ENCODE measurements at places on chromosomes 3 and 15.

GRCh38 chr3:55362210-55362960, 124.7 kb downstream of the WNT5A start:
- DNase-seq: no peak

GRCh38 chr3:183328823-183329222, 75.8 kb downstream of the B3GNT5 start:
- DNase-seq: no peak

DNA sequence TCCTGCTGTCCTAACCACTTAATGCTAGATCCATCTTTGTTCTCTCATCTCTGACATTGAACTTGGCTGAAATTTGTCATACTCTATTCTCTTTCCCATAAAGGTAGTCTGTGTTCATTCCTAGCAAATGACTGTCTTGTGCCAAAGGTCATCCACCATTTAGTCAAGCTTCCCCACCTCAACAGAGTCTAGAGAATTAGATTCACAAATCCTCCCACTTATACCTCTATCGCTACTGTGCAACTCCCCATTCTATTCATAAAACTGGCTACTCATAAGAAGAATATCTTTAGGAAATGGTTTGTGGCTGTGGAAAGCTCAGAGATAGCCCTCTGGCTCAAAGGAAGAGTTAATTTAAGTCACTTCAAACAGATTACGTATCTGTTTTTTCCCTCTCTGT, 59.7 kb upstream of the MBNL1 start:
- DNase-seq: no peak

GRCh38 chr3:35187908-35188307, 451.4 kb upstream of the ARPP21 start:
- no peak for DNase-seq

- no peak for DNase-seq
These were observed 425.3 kb upstream of the UBE2E2 start for GRCh38 chr3:22777834-22778233.

GRCh38 chr3:158802409-158803268, 785 bp downstream of the MFSD1 start:
- DNase-seq: peak; percentile 74

- no peak for DNase-seq
These were observed 193.1 kb downstream of the EPHA3 start for GRCh38 chr3:89300526-89300925.

DNA sequence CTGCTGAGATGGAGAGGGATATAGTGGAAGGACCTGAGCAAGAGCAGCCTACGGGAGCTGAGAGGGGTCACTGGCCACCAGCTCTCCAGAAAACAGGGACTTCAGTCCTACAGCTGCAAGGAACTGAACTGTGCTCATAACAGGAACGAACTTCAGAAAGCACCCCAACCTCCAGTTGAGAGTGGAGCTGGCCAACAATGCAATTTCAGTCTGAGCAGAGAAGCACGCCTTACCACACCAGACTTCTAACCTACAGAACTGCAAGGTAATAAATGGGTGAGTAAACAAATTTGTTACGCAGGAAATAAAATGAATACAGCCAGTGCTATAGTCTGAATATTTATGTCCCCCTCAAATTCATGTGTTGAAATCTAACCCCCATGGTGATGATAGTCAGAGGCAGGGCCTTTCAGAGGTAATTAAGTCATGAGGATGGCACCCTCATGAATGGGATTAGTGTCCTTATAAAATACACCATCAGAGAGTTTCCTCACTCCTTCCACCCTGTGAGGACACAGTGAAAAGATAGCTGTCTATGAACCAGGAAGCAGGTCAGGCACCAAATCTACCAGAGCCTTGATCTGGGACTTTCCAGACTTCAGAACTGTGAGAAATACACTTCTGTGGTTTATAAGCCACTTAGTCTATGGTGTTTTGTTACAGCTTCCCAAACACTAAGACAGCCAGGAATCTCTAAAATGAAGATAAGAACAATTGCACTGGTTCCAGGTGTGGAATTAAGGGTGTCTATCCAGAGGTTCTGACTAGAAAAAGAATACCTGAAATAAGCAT, 58.6 kb downstream of the SYNM start:
- no peak for DNase-seq

GRCh38 chr3:190319660-190320059, 2.6 kb downstream of the CLDN1 start:
- DNase-seq: no peak

- DNase-seq: no peak
These were observed 25.9 kb downstream of the ETFA start for GRCh38 chr15:76285241-76285825.

DNA sequence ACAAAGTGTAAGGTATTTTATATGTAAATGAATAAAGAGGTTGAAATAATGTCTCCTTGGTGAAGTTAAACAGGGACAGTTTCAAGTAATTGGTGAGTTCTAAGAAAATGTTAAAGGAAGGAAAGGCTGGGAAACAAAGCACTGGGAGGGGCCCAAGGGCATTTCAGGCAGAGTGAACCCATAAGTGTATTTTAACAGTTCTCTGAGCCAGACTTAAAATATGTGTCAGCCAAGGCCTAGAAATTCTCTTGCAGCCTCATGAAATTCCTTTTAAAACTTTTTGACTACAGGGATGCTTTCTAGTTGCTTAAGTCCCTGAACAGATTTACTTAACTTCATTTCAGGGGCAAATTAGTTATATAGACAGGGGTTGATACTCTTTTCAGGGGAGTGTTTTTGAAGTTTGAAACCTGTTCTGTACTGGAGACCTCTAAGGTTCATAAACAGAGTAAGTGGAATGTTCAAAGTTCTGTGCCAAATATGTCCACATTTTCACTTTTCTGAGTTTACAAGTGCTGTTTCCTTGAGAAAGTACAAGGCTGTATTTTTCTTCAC, 77.6 kb downstream of the GALK2 start:
- DNase-seq: no peak

DNA sequence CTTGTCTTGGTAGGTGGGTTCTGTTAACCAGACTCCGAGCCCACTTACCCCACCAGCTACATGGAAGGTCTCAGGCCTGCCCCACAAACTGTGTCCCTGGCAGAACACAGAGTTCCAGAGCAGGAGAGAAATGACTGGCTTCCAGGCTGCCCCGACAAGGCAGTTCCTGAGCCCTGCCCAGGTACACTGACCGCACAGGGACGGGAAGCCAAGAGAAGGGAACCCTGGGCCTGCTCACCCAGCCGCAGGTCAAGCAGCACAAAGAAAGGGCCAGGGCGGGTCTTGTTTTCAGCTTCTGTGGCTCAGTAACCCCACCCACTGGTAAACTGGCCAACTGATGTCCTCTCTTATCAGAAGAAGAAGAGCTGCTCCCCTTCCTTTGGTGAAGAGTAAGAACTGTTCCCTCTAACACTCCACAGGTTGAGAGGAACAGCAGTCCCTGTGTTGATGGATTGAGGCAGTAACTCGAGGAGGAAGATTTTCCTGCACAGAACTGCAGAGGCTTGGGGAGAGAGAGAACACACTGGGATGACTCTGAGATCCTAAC, 68.4 kb downstream of the CRTC3 start:
- no peak for DNase-seq

DNA sequence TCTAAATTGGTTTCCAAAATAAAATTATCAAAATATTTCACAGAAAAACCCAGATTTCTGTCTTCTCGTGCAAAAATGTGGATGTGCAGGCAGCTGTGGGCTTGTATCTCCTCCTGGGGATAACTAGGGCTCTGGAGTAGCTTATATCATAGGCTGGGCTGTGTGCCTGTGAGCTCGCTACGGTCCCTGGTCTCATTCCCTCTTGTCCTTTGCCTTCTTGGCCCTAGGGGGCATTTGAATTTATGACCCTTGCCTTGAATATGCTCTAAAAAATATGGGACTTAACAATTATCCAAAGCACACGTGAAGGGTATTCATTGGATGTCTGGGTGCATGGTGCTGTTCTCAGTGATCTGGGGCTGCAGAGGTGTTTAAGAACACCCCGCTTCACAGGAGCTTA, 132.6 kb downstream of the PDZRN3 start:
- DNase-seq: no peak

GRCh38 chr3:136671921-136672320, 80.3 kb downstream of the STAG1 start:
- DNase-seq: no peak

DNA sequence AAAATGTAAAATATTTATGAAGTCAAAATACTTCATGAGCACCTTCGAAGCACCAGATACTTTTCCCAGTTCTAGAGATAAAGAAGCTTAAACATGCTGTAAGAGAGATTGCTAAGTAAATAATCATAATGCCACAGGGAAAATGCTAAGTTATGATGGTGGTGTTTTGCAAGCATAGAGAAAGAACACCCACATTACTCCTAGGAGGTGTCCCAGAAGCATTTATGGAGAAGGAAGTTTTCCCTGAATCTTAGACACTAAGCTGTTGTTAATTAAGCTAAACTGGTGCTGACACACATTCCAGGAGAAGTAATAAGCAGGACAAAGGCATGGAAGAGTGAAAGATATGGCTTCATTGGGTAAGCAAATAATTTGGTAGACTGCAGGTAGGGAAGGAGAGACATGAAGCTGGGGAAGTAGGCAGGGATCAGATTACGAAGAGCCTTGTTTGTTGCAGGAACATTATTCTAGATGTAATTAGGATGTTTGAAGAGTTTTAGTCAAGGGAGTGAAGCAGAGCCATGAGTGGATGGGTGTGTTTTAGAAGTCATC, 40.4 kb upstream of the CHMP2B start:
- DNase-seq: no peak

DNA sequence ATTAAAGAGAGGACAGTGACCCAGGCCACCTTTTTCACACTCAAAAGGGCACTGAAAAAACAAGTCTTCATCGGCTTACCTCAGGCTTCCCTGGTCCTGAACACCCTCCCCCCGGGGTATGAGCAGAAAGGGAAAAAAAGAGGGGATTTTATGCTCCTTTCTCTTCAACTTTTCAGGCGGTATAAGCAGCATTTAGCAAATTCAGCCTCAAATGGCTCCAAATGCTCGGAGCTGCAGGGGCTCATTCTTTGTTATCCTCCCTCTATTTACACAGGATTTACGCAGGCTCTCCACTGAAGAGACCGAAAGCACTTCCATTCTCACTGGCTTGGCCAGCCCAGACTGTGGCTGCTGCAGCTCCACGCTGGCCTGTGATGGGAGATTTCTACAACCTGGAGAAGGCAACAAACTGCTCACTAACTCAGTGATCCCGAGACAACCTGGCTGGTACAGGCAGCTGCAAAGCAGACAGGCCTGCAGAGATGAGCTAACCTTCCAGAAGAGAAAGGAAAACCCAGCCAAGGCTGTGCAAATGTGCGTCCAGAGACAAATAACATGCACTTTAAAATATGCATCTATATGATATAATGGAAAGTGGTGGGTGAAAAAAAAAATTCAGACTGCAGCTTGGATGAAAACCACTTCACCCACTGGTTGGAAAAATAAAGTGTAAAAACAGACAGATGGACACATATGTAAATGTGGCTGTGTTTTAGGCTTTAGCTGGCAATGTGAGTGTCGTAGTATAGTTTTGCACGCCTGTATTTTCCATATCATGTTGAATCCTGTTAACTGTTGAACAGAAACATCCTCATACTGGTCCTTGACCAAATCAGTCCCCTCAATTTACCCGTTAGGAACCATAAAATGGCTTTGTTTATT, 54.2 kb downstream of the MEIS2 start:
- DNase-seq: no peak

DNA sequence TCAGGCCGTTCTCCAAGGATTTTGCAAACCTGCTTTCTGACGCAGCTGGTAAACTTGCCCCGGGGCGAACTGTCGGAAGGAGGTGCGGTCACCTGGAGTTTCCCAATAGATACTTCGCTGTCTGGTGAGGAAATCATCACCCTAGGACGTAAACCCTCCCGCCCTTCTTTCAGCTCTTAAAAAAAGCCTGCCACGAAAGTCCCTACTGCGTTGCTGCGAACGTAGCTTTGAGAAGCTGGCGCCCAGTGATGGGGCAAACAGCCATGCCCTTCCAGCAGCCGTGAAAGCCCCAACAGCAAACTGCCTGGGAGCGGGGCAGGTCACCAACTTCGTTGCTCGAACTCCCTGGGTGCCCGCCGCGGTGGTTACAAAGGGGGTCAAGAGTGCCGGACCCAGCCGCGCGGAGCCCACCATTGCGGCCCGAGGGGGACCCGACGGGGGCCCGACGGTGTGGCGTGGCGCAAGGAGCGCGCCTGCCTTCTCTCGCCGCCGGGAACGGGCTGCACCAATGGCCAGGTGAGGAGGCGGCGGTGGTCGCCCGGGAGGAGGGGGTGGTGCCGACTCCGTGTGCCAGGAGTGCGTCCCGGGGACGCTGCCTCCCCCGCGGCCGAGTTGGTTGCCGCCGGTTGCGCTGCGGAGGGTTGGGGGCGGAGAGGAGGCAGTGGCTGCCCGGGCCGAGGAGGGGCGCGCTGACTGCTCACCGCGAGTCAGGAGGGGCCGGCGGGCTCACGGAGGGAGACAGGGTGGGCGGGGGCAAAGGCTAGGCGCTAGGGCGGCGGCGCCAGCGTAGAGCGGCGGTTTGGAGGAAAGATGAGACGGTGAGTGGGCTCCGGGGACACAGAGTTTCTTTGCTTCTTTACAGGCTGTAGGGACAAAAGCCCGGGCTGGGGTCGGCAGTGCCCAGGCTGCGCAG, at the start of gene PHLDB2:
Gene PHLDB2 (plus strand): TSS at position 205 of the 913 bp plus-strand sequence. CDS start 24,813 bp downstream, outside the sequence.
- no peak for DNase-seq

DNA sequence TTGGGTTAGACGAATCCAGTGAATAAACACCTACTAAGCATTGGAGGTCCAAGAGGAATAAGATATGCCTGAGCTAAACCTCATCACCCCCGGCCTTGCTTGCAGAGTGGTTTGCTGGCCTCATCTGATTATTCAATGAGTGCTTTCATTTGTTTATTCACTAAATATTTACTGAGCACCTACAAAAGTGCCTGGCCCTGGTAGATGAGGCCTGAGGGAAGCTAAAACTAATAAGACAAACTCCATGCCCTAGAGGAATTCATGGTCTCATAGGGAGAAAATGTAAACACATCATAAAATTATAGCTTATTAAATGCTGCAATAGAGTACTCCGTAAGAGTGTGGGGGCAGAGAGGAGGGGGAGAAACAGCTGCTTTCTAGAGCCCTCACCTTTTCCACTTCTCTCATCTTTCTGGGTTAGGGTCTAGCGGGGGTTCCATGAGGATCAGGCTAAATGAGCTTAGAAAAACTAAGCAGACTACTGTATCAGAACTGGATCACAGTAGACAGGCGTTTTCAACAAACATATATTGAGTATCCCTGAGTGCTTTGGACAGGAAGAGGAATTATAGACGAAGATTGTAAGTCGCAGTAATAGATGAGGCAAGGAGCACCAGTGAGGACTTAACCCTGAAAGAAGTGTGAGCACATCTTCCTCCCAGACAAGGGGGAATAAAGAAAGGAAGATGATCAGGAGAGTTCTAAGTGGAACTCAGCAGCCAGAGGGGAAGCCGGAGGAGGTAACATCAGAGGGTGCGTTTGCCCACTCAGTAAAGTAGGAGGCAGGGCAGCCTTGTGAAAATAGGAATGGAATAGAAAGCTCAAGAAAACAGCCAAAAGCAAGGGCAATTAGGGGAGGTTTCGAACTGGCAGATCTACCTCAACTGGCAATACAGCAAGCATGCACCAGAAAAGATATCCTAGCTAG, 31.5 kb upstream of the LAMP3 start:
- peak; percentile 30 for DNase-seq

DNA sequence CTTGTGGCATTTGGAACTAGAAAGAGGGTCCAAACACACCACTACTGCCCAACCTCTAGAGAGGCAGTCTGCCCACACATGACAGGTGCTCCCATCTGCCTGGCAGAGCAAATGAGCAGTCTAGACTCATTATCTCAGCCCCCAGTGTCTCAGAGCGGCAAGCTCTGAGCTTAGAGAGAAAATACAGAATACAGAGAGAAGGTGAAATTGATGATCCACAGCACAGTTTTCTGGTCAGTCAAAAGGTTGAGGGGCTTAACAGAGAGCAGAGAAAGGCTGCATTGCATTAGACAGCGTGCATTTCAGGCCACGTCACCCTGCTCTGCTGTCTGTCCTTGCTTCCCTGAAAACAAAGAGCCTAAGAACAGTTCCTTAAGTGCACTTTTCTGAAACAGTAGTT, 135.1 kb downstream of the KCNMB2 start:
- no peak for DNase-seq
